ENCODE measurements at places on chromosomes 12 and 14.

GRCh38 chr12:93127582-93128331, 198.7 kb upstream of the EEA1 start:
- DNase-seq = no peak

DNA sequence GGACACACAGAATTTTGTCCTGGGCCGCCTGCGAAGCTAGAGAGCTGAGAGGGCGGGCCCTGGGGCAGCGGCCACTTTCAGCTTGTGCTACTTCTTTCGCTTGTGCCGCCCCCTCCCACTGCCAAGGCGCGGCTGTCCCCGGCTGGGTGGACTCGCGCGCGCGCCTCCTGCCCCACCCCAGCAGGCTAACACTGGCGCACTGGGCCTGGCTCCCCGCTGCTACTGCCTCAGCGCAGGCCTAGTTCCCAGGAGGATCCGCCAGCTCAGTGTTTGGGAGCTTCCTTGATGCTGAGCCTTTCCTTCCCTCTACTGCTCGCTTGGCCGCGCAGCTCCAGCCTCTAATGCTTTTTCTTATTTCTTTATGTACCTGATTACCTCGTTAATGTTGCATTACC, 27.4 kb upstream of the METAP2 start:
- DNase-seq = no peak

DNA sequence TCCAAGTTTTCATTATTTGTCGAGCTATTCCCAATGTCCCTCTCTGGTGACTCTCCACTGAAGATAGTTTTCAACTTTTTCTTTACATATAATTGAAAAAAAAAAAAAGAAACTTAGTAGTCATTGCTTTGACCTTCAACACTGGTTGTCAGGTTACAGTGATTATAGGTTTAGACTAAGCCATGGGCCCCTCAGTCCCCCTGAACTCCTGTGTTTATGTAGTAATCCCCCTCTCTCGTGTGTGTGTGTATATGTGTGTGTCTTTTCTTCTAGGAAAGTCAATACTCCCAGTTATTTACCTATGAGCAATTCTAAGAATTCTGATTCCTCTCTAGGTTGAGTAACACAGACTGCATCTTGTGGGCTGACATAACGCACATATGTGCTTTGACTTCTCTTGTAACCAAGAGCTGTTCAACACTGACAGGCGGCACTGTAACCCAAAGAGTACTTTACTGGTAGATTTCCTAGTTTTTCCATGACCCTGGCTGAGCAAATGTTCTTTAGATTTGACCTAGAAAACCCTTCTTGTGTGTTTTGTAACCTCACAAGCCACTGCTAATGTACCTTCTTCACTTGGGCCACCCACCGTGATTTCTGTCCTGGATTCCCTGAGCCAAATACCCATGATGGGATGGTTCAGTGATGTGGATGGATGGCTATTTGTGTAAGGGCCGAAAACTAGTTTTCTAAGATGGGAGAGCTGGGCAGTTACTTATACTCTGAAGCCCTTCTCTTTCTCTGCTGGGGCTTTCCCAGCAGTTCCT, 15.0 kb upstream of the MANSC4 start:
- no peak for DNase-seq

- DNase-seq = no peak
Measured at GRCh38 chr14:104702673-104703072, 13.3 kb downstream of the INF2 start.

DNA sequence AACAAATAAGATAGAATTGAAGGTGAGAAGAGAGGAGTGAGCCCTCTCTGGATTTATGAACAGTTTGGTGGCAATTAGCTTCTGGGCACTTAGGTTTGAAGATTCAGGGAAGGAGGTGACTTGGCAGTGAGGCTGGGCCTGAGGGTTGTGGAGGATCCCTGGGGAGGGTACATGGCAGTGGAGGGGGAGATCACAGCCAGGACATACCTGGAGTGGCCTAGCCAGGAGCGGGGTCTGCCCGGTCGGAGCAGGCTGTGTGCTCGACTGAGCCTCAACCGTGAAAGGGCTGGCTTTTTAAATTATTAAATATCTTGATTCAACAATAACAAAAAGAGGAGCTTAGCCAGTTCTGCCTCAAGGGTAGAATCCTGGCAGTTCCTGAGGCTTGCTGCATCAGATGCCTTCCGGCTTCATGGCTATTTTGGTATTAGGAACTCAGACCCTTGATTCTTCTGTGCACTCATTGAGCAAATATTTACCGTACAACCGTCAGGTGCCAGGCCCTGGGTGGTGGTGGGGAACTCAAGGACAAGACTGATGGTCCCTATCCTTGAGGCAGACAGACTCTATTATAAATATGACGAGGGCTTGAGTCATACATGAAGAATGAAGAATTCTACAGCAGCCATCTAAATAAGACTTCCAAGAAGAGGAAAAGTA, 73.4 kb downstream of the SPTB start:
- peak; percentile 52 for DNase-seq

DNA sequence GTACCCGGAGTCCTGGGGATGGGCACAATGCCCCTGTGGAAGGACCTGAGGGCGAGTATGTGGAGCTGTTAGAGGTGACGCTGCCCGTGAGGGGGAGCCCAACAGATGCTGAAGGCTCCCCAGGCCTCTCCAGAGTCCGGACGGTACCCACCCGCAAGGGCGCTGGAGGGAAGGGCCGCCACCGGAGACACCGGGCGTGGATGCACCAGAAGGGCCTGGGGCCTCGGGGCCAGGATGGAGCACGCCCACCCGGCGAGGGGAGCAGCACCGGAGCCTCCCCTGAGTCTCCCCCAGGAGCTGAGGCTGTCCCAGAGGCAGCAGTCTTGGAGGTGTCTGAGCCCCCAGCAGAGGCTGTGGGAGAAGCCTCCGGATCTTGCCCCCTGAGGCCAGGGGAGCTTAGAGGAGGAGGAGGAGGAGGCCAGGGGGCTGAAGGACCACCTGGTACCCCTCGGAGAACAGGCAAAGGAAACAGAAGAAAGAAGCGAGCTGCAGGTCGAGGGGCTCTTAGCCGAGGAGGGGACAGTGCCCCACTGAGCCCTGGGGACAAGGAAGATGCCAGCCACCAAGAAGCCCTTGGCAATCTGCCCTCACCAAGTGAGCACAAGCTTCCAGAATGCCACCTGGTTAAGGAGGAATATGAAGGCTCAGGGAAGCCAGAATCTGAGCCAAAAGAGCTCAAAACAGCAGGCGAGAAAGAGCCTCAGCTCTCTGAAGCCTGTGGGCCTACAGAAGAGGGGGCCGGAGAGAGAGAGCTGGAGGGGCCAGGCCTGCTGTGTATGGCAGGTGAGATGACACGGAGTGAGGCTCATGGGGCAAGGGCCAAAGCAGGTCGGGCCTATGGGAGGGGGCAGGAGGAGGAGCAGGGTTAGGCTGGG, 4.5 kb downstream of the ARHGEF40 start:
- DNase-seq = no peak

GRCh38 chr12:127479256-127479655, 787.7 kb upstream of the TMEM132C start:
- no peak for DNase-seq

GRCh38 chr12:78403681-78404080, 460.9 kb upstream of the SYT1 start:
- DNase-seq = no peak

DNA sequence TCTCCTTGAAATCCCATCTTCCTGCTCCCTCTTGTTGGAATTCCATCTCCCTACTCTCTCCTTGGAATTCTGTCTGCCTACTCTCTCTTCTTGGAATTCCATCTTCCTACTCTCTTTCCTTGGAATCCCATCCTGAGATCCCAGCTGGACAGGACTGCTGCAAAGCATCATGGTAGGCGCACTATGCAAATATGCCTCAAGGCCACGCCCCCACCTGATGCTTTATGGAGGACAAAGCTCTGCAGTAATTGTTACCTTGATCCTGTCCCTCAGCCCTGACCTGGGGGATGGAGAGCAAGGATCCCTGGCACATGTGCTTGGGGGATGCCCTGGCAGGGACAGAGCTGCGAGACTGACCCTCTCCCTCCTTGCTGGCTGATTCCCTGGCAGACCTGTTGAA, 185.6 kb downstream of the TBX5 start:
- DNase-seq = no peak

DNA sequence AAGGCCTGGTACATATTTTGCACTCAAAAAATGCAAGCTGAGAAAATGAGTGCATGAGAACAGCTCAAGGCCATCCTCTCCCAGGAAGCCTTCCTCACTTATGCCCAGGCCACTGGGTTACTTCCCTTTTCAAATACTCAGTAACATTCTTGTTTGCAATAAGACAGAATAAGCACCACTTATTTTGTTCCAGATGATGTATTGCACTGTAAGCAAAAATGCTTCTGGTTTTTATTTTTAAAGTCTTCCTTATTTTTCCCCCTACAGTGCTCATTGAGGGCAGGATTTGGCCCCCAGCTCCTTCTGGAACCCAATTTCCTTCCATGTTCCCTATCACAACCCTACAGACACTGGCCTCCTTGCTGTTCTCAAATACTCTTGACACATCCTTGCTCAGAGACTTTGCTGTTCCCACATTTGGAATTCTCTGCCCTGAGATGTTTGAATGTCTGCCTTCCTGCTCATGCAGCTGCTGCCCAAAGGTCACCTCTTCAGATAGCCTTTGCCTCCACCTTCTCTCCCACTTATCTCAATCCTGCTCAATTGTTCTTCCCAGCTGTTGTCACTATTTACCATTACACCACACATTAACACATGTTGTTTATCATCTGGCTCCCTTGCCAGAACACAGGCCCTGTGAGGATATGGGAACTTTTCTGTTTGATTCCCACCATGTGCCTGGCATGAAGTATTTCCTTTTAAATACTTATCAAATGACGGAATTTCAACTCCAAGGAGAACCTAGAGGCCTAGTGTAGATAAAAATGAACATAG, 49.9 kb downstream of the IFNG start:
- no peak for DNase-seq

DNA sequence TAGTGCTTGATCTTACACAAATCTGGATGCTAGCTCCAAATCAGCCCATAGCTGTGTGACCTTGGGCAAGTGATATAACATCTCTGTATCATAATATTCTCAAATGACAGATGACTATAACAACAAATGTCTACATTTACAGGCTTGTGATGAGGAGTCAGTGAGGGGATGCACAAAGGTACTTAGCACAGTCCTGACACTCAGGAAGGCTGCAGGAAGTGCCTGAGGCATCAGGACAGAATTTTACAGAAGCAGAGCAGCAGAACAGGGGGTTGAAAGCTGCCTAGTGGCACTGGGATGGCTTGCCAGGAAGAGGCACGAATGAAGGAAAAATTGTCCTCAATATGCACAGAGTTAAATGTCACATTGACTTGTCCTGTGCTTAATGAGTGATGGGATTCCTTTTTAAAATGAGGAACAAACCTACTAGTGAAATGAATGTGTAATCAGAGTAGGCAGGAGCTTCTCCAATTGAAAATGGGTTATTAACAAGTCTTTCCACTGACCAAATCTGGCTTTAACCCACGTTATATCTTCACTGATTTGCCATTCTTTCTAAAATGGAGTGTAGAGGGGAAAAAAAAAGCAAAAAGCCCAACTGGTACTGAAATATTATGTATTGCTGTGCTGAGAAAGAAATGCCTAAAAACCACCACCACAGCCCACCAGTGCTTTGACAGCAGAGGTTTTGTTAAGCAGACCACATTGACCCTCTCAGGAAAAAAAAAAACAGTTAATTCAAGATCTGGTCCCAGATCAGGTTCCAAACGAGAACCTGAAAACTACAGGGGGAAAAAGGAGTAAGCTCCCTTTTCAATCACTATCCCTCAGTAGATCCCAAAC, 11.6 kb downstream of the BTG1 start:
- DNase-seq = no peak

DNA sequence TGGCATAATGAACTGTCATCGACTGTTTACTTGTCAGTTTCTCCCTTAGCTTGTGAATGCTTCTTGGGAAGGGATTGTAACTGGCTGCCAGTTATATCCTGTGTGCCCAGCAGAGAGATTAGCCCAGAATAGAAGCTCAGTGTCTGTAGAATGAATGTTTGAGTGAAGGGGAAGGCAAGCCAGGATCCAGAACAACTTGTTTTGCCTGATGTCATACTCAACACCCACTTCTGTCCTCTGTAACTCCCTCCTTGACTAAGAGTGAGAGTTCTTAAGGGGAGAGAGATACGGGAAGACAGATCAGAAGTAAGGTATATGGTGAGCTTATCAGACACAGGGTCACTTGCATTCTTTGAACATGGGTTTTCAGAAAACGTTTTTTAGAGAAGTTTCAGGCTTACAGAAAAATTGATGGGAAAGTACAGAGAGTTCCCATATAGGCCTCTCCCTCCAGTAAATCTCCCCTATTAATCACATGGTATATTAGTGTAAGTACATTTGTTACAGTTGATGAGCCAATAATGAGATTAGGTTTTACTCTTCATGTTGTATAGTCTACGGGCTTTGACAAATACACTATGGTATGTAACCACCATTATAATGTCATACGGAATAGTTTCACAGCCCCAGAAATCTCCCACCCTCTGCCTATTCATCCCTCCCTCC, 5.6 kb upstream of the SPPL3 start:
- no peak for DNase-seq

DNA sequence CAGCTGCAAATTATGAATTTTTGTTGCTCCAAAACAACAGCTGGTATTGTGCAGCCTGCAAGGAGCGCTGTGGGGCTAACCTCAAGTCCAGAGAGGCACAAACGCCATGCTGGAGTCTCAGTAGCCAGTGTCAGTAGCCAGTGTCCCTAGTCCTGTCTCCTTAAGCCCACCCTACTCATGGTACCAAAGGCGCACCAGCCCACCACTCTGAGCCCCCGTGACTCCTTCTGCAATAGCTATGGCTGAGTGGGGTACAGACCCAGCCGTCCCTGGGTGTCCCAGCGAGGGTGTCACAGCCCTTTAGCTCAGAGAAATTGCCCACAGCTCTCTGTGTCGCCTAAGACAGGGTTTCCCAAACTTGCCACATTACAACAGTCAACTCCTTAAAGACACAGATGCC, 65.2 kb downstream of the ARL6IP4 start:
- no peak for DNase-seq

Data from amniotic stem cell (primary cell).